KBM-7 (cell line): ENCODE measurements at places on chromosomes 16 and 17.

- DNase-seq: no peak
Observed at GRCh38 chr17:8941980-8942622, 23.4 kb downstream of the PIK3R5 start.

- no peak for DNase-seq
Observed at GRCh38 chr17:15119968-15120367, 145.2 kb downstream of the PMP22 start.

GRCh38 chr16:83116274-83116892, 489.6 kb downstream of the CDH13 start:
- no peak for DNase-seq

GRCh38 chr17:59047616-59048015, 59.1 kb downstream of the TRIM37 start:
- no peak for DNase-seq

DNA sequence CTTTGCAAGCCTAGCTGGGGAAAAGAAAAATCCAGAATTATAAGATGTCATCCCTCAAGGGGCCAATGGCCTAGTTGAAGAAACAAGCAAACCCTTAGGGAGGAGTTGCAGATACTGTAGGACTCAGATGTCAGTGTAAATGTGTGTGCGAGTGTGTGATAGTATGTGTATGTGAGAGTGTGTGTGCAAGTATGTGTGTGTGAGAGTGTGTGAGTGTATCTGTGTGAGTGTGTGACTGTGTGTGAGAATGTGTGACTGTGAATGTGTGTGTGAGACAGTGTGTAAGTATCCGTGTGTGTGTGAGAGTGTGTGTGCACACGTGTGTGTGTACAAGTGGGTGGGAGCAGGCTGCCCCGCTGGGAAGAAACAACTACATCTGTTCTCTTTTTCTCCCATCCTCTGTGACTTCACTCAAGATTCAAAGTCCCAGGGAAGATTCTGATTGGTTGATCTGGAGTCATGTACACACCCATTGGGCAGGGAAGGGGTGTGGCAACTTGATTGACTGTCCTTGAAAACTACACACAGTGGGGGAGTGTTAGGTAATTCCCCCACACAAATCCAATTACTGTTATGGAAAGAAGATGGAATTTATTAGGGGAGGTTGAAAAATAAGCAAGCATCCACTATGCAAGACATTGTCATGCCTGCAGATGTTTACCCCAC, 40.7 kb downstream of the IRX3 start:
- DNase-seq: peak; percentile 30

GRCh38 chr16:12739738-12740137, 63.9 kb downstream of the CPPED1 start:
- DNase-seq: no peak

DNA sequence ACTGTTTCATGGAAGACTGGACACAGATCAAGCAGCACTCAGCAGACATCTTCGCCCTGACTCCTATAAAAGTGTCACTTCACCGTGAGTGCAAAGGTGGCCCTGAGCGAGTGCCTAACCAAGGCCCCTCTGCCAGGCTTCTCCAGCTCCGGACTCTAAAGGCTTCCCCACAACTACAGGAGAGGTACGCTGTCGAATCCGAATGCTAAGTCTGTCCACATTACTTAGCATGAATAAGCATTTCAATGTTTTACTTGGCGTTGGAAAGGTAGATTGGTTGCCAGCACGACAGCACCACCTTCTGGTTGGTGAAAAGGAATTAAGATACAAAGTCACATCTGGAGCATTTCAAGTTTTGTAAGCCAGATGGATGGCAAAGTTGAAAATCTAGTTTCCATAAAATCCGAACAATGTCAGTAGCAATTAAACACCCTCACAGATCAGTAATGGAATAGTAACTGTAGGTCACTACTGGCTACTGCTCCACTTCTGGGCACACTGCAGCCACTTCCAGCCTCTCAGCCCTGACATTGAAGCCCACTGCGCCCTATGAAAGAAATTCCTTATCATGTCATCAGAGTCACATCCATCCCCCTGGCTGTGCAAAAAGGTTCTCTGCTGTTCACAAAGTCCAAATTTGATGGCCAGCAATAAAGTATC, 100.9 kb downstream of the PARN start:
- peak; percentile 69 for DNase-seq

DNA sequence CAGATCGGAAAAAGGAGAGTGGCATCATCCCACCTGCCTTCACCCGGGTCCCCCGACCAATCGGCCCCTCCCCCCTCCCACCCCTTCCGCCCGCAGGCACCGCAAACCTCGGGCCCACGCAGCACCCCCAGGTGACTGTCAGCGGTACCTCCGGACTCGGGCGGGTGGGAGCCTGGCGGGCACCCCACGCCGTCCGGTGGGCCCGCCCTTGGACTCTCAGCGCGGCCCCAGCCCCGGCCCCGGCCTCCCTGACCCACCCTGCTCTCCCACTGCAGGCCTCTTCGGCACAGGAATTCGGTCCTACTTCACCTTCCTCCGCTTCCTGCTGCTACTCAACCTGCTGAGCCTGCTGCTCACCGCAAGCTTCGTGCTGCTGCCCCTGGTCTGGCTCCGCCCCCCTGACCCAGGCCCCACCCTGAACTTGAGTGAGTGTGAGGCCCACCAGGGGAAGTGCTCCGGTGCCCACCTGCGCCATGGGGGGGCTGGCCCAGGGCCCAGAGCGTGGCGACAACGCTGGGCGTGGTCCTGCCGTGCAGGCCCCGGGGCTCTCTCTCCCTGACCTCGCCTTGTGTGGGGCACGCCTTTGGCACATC, 1.6 kb downstream of the TMC8 start:
- peak; percentile 67 for DNase-seq

- peak; percentile 45 for DNase-seq
Observed at GRCh38 chr17:35795007-35795870, at the start of gene MMP28. Gene MMP28, minus strand, starts transcription at chr17:35795641. Its CDS starts 264 bp downstream, at chr17:35795377.
